ENCODE measurements at places on chromosomes 5 and 9. TPM values are rescaled to one million over a fixed set of nuclear protein-coding genes. Genes with fewer than 3 reads are reported as not detected.

The PRDM9 gene
- polyA plus RNA-seq: 0.26 TPM

The PTPRD gene
- polyA plus RNA-seq: 114 TPM

The SLC45A2 gene
- 0.38 TPM for polyA plus RNA-seq

The TRAF1 gene
- polyA plus RNA-seq: 4.8 TPM

The SLC34A1 gene
- 220 TPM for polyA plus RNA-seq

The DCTN3 gene
- polyA plus RNA-seq: 108 TPM

The FOXD4L3 gene
- 0.06 TPM for polyA plus RNA-seq

The LHX3 gene
- not detected for polyA plus RNA-seq

The MARCOL gene
- polyA plus RNA-seq: not detected

The MED7 gene
- 19.0 TPM for polyA plus RNA-seq

The KIF12 gene
- 223 TPM for polyA plus RNA-seq

The PCAT7 gene
- 0.51 TPM for polyA plus RNA-seq

The BDP1 gene
- 48.7 TPM for polyA plus RNA-seq

- DNase-seq: peak; percentile 20
Observed at GRCh38 chr5:7245121-7245651, 150.8 kb upstream of the ADCY2 start.

DNA sequence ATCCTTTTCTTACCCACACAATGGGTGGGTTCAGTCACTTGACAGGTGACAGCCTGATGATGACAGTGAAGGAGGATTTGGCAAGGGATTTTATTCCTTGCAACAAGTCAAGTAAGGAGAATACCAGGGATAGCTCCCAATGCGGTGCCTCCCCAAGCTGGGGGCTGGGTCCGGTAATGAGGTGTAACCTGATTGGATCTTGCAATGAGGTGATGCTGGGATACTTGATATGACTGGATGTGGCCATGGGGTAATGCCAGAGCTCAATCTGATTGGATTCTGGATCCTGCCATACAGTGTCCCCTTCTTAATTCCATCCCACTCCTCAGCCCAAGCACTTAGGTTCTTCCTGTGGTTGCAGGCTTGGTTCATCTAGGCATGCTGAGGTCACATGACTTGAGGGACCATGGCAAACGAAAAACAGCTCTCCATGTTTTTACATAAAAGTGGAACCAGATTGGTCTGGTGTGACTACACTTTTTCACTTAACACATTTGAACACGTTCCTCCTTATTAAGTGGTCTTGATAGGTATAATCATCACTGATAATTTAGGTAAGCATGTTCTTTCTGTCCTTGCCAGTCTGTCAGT, 181.1 kb downstream of the PDZD2 start:
- no peak for DNase-seq

- DNase-seq: no peak
Observed at GRCh38 chr5:36908544-36909260, 32.1 kb downstream of the NIPBL start.

GRCh38 chr5:72271702-72272101, 48.3 kb downstream of the MRPS27 start:
- no peak for DNase-seq

DNA sequence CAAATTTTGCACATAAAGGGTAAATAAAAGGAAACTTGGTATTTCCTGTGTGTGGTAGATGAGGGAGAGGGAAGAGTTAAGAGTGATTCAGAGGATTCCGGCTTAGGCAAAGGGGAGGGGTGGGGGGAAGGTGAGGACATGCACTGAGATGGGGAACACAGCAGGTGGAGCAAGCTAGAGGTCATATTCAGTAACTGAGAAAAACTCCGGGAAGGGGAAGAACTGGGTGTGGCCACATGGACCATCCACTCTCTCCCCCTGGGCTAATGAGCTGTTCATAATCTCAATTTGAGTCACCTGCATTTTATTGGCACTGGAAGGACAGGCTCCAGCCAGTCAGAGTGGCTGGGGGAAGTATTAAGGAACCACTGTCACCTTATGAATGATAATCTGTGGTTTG, 45.1 kb upstream of the UGCG start:
- DNase-seq: no peak

DNA sequence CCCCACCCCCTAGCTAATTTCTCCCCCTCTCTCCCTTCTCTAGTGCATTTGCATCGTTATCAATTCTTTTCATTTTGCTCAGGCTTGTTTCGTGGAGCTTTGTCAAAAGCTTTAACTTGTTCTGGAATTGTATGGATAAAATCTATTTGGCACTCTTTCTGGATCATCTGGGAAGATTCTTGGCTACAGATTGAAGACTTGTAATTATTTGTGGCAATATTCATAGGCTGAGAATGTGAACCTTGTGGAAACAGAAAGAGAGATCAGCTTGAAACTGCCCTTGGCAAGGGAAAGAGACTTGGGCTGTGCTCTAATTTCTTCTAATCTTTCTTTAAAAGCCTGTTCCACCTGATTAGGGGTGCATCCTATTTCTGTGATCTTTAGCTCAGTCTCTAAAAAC, 340.6 kb upstream of the DAB2 start:
- DNase-seq: no peak

DNA sequence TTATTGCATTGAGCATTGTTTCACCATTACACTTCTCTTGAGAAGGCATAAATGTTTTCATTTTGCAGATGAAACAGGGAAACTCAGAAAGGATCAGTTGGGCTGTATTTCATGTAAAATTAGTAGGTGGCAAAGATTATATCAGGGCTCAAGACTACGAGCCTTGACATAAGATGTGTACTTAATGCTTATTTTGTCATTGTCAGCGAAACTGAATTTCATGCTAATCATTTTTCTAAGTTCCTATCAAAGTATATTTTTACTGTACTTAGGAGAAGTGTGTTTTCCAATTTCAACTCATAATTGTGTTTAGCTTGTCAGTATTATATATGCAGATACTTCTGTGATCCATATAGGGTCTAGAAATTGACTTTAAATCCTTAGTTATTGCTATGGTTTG, 123.8 kb downstream of the FBXL7 start:
- DNase-seq: no peak

DNA sequence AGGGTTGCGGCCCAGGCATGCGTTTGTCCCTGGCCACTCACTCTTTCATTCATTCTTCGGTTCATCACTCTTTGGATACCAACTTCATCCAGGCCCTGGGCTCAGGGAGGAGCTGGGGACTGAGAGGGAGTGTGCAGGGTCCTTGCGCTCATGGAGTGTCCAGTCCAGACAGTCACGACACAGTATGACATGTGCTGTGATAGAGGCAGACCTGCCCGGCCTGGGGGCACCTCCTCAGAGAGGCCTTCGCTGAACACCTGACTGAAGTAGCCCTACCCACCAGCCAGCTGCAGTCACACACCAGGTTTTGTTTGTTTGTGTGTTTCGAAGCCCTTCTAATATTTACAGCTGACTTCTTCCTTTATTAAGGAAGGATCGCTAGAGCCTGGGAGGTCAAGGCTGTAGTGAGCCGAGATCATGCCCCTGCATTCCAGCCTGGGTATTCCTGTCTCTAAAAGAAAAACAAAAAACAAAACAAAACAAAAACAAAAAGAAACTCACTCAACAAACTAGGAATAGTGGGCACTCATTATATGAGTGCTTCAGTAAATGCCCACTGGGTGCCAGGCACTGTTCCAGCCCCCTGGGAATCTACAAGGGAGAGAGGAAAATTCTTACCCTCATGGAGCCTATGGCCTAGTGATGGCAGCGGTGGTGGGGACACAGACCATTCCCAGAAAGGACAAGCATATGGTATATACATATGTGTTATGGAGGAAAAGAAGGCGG, 6.3 kb upstream of the PSD2 start:
- no peak for DNase-seq

GRCh38 chr5:93794954-93795353, 53.6 kb upstream of the POU5F2 start:
- DNase-seq: no peak

GRCh38 chr5:125595095-125595494, 828.1 kb upstream of the GRAMD2B start:
- DNase-seq: peak; percentile 61

DNA sequence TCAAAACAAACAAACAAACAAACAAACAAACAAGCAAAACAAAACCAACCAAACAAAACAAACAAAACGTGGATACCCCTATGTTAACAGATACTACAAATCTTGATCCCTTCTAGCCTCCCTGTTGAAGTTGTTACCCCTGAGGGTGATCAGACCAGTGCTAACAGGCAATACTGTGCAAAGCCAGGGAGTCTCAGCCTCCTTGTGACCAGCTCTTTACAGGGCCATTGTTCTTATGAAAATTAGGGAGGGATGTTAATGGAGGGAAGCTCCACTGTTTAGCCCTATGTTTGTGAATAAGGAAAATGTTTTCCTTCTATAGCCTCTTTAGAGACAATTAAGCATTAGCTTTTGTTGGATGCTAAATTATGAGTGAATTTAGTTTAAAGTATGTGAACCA, 1072.1 kb upstream of the WWC1 start:
- DNase-seq: no peak

- no peak for DNase-seq
Observed at GRCh38 chr5:39980056-39980455, 555.3 kb upstream of the DAB2 start.

- DNase-seq: no peak
Observed at GRCh38 chr5:60453186-60453976, 246.6 kb downstream of the DEPDC1B start.

DNA sequence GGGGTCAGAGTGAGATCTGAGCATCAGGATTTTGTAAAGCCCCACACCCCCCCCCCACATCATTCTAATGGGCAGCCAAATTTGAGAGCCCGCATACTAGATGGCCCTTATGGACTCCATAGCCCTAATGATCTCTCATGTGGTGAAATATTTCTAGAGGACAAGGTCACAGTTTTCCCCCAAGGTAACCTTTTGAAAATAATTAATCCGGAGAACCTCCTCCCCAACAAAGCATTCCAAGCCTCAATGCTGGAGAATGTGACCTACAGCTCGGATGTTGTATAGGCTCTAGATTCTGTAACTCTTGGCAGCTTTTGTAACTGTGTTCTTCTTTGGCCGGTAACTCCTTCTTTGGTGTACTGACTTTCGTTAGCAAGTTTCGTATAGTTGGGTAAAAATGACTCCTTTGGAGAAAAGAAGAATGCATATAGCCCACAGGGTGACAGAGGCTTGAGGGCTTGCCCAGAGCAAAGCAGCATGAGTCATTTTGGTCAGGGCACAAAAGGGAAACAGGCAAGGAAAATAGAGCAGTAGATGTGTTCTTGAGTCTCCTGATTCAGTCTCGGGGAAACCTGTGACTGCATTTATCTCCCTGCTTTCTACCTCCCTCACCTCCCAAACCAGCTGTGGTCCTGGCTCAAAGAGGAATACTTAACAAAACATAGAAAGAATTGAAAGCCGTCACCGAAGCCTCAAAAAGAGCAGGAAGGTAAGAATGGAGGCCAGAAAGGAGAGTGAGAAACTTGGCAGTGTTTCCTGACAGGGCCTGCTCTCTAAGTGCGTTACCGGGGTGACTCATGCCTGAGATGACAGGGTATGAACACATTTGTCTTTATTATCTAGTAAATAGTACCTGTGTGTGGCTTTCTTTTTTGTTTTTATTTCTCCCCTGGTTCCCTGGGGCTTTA, 6.6 kb upstream of the XPA start:
- no peak for DNase-seq

GRCh38 chr5:103472265-103472664, 90.3 kb downstream of the NUDT12 start:
- DNase-seq: no peak

DNA sequence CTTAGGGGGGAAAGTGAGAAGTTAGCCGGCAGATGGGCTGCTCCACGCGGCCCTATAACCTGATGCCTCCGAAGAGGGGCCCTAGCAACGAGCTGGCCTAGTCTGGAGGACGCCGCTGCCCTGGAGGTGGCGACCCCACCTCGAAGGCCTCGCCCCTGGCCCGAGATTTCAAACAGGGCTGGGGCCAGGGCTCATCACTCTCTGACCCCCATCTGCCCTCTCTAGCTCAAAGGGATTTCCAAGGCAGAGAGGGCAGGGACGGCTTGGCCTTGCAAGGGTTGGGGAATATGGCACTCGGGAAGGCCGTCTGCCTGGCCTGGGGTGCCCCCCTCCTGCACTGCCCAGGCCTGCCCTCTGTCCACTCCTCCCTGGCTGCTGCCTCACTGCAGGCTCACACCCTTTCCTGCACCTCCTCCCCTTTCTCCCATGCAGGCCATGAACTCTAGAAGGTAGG, 25.5 kb upstream of the TIFAB start:
- no peak for DNase-seq

DNA sequence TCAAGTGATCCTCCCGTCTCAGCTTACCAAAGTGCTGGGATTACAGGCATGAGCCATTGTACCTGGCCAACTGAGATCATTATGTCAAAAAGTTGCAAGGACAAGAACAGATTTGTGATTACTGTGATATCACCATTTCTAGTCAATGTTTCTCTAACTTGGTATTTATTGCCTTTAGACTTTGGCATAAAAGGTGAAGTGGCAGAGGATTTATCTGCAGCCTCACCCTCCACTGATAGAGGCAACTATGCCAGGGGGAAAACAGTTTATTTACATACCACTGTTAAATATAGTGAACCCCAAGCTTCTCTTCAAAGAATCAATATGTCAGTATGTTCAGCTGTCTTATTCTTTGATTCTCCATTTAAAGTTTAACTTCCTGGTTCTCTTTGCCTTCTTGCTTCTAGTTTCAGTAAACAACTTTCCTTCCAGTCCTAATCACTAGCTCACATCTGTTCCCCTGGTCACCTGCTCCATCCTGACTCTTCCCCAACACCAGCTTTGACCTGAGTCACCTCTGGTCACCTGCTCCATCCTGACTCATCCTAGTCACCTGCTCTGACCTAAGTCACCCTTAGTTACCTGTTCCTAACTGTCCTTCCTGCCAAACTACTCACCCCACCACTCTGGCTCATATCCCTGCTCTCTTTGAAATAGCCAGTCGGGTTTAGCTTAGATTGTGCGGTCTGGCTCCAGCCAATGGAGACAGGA, 29.9 kb downstream of the SEMA6A start:
- no peak for DNase-seq

DNA sequence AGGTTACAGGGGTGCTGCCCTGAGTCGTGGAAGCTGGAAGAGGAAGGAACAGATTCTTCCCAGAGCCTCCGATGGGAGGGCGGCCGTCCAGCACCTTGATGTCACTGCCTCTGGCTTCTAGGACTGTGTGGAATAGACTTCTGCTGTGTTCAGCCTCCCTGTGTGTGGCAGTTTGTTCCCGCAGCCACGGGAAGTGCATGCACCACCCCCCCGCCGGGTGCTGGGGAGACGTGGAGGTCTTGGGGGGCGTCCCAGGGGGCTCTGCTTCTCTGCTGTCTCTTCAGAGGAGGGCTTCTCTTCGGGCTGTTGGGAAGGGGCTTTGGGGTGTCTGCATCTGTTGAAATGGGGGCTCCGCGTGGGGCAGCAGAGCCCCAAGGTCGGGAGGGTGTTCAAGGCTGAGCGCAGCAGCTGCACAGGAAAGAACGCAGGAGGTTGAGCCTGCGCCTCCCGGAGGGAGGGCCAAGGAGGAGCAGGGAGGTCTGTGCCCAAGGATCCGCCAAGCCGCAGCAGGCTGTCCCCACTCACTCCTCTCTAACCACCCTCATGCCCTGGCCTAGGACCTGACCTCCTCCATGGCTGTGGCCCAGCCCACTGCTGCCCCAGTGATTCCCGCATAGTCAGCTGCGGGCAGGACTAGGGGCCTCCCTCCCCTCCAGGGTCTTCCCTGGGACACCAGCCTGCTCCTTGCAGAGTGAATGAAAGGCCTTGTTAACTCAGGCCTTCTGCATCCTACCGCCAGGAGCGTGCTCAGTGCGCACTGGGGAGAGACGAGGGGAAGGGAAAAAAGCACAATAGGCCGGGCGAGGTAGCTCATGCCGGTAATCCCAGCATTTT, 45.0 kb downstream of the ROPN1L start:
- no peak for DNase-seq

- DNase-seq: no peak
Observed at GRCh38 chr5:157217289-157218024, 36.8 kb downstream of the ITK start.

GRCh38 chr5:131952301-131952857, 6.9 kb upstream of the MEIKIN start:
- DNase-seq: no peak

- DNase-seq: no peak
Observed at GRCh38 chr9:135533113-135533512, 11.9 kb downstream of the LCN1 start.
